ENCODE measurements at places on chromosomes 11 and 22. TPM values are rescaled to one million over a fixed set of nuclear protein-coding genes. Genes with fewer than 3 reads are reported as not detected.

Gene OR51T1
- not detected for polyA plus RNA-seq

Gene SLC35C1
- polyA plus RNA-seq = 10.0 TPM

Gene ABCC8
- not detected for polyA plus RNA-seq

Gene LSP1
- 326 TPM for polyA plus RNA-seq

Gene MMP8
- not detected for polyA plus RNA-seq

Gene IGF2
- not detected for polyA plus RNA-seq

Gene EFEMP2
- 1.8 TPM for polyA plus RNA-seq

Gene SLC22A25
- not detected for polyA plus RNA-seq

Gene RAG1
- not detected for polyA plus RNA-seq

Gene POU2AF2
- polyA plus RNA-seq = not detected

Gene MYO18B
- not detected for polyA plus RNA-seq

Gene SLC3A2
- 119 TPM for polyA plus RNA-seq

Gene CCDC89
- polyA plus RNA-seq = not detected

Gene ZNRF3
- polyA plus RNA-seq = 0.08 TPM

Gene GALNT18
- not detected for polyA plus RNA-seq

Gene SYCE3
- polyA plus RNA-seq = not detected

Gene SLCO2B1
- not detected for polyA plus RNA-seq

Gene NOX4
- not detected for polyA plus RNA-seq

Gene OR52H1
- polyA plus RNA-seq = not detected

Gene BCR
- 18.3 TPM for polyA plus RNA-seq

Gene LYVE1
- not detected for polyA plus RNA-seq

Gene CCDC34
- 2.3 TPM for polyA plus RNA-seq

Gene DHCR7
- 18.7 TPM for polyA plus RNA-seq

Gene PRG3
- not detected for polyA plus RNA-seq

Gene SHANK3
- polyA plus RNA-seq = not detected

Gene OR4D5
- not detected for polyA plus RNA-seq
